Fibroblast of skin of right quadriceps (primary cell): ENCODE measurements at places on chromosomes 12 and 14.

DNA sequence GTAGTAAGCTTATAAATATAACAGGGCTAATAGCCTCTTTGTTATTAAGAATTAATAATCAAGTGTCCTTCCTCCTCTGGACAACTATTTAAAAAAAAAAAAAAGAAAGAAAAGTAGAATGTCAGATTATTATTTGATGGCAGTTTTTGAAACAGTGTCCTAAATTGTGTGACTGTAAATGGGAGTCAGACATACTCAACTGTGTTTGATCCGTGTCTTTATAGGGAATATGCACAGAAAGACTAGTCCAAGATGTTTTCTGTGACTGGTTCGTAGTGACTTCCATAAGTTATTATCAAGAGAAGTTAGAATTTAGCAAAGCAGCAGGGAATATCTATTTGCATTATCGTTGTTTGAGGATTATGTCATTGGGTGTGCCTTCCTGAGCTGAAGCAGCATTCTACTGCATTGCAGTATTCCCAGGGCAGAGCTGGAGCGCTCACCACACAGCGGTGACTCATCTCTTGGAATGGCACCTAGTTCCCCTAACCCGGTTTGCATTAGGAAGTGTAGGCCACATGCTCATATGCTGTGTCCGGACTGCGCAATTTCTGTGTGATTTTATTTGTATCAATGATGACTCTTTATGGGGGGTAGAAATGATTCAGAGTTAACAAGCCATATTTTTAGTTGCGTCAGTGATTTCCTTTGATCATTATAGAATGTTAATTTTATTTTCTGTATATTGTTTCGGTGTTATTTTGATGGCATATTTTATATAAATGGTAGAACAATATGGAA, 7.9 kb downstream of the DYNC1H1 start:
- peak; percentile 100 for DNase-seq

GRCh38 chr12:109817627-109818231, 15.5 kb downstream of the TRPV4 start:
- DNase-seq, result no peak

- no peak for DNase-seq
Measured at GRCh38 chr14:100608586-100609330, 21.5 kb upstream of the BEGAIN start.

DNA sequence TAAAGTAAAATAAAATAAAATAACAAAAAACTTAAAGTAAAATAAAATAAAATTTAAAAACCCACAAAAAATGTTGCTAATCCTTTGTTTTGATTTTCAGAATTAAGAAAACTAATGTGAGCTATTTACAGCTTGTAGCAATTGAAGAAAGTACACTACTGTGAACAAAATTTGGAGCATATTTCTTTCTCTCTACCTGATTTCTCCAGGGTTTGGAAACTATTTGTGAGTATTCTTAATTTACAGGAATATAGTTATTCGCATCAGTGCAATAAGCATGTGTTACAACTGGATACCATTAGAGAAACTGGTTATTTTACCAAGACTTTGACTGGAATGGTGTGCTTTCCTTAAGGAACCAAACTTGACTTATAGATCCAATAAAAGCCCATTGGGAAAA, 86.1 kb upstream of the CNOT2 start:
- no peak for DNase-seq

GRCh38 chr14:80996049-80996901, 40.9 kb downstream of the TSHR start:
- peak; percentile 67 for DNase-seq

DNA sequence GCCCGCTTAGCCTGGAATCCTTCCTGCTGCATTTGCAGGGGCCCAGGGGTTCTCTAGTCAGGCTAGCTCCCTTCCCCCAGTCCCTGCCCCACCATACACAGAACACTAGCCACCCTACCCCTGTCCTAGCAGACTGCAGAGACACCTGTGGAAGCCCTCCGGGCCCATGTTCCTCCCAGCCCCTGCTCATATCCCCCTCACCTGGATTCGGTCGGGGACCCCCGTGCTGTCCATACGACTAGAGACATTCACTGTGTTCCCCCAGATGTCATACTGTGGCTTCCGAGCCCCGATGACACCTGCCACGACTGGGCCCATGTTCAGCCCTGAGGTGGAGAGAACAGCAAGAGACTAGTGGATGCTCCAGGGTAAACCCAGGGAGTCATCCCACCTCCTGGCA, 20.2 kb downstream of the ADCY6 start:
- no peak for DNase-seq

GRCh38 chr14:58826845-58827686, 189.3 kb downstream of the DACT1 start:
- no peak for DNase-seq

DNA sequence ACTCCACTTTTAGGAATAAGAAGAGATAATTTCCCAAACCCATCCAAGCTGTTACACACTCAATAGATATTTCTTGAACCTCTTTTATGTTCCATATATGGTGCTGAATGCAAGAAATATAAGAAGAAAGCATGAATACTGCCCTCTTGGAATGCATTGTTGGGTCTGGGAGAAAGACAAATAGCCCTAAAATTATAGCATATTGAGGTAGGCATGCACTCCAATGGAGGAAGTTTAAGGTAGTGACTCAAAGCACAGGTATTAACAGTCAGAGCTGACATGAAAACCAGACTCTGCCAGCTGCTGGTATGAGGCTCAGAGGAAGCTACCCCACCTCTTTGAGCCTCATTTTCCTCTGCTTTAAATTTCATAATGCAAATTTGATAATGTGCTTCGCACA, 261.3 kb upstream of the NOS1 start:
- peak; percentile 86 for DNase-seq

- no peak for DNase-seq
Measured at GRCh38 chr12:75438059-75438754, 42.3 kb upstream of the GLIPR1 start.

- no peak for DNase-seq
Measured at GRCh38 chr14:98888927-98889835, 382.8 kb downstream of the BCL11B start.

GRCh38 chr12:124928095-124928911, 13.9 kb upstream of the UBC start:
- DNase-seq, result peak; percentile 78

DNA sequence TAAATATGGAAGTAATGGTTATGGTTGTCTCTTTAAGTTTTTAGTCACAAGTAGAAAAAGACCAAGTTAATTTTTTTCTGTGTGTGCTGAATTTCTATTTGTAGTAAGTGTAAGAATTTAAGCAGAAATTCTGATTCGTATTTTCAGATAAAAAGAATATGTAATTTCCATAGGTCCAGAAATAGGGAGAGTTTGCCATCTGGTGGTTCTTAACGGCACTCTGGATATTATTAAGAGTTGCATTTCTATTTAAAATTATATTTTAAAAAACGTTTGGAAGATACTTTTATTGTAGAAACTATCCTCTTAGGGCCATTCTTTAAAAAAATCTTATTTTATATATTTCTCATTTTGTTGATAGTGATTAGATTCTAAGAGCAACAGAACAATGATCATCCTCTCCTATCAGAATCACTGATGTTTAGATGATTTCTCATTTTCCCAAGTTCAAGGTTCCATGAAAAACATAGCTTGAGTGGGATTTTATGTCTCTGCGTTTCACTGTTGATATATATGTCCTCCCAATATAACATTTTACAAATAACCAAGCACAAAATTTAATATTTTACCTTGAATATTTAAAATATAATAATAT, 88.3 kb downstream of the LRRK2 start:
- peak; percentile 5 for DNase-seq

DNA sequence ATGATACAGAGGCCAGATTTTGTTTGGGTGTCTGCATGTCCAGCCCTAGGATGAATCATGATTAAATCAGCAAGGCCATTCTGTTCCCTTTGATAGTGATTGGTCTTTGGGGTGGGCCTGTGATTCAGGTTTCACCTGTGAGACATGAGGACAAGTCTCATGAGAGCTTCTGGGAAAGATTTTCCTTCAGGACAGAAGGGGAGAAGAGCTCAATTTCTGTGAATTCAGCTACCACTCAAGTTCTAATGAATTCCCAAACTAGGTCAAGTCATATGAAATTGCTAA, 73.4 kb downstream of the ZNF664 start:
- DNase-seq, result no peak

GRCh38 chr14:58296726-58297125, 1.6 kb upstream of the ARID4A start:
- no peak for DNase-seq

- DNase-seq, result peak; percentile 88
Measured at GRCh38 chr12:58313091-58313855, 371.9 kb downstream of the ATP23 start.

DNA sequence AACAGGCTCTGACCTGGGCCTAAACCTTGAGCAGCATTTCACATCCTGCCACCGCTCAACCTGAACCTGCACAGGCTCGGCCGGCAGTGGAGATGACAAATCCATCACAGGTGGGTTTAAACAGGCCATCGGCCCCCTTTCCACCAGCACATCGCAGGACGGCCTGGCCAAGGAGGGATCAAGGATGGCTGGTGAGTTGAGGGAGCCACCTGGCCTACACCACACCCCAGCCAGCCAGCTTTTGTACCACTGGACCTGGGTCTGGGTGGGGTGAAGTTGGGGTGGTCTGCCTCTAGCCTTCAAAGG, 14.2 kb downstream of the MMAB start:
- DNase-seq, result no peak

DNA sequence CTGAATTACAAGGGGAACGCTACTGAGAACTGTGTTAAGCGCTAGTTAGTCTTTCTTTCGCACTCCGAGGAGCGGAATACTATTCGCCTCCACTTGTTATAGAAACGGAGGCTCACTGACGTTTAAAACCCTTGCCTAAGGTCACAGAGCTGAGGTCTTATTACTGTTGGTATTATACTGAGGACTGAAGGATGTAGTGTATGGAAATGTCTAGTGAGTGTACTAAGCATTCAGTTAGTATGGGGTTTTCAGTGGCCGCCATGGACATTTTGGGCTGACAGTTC, 826 bp downstream of the ACADS start:
- DNase-seq, result no peak

DNA sequence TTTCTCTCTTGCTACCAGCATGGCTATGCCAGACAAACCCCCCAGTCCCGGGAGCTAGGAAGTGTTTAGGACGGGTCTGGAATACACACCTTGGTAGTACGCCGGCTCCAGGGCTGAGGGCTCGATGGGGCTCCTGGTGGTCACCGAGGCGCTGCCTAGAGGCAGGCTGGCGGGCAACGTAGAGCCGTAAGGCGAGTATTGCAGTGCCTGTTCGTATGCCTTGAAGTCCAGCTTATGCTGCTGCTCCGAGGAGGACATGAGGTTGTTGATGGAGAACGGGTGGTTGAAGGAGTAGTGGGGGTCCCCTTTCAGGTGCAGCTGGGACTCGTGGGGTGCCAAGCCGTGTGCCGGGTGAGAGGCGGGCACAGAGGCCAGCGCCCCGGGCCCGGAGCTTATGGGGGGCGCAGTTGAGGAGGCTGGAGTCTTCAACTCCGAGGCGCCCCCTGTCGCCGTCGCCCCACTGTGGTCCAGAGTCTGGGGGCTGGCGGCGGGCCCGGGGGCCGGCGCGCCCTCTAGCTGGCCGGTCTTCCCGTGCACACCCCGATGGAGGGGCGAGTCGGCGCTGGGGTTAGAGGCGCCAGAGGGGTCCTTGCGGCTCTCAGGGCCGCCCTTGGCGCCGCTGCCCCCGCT, 3.6 kb downstream of the FOXA1 start:
- DNase-seq, result no peak

GRCh38 chr12:89695830-89696229, 12.8 kb downstream of the ATP2B1 start:
- no peak for DNase-seq

- DNase-seq, result no peak
Measured at GRCh38 chr14:92719890-92720323, 28.5 kb downstream of the LGMN start.

- no peak for DNase-seq
Measured at GRCh38 chr14:35435177-35435576, 30.6 kb upstream of the NFKBIA start.

GRCh38 chr14:99265571-99265970, 6.4 kb downstream of the BCL11B start:
- DNase-seq, result no peak

DNA sequence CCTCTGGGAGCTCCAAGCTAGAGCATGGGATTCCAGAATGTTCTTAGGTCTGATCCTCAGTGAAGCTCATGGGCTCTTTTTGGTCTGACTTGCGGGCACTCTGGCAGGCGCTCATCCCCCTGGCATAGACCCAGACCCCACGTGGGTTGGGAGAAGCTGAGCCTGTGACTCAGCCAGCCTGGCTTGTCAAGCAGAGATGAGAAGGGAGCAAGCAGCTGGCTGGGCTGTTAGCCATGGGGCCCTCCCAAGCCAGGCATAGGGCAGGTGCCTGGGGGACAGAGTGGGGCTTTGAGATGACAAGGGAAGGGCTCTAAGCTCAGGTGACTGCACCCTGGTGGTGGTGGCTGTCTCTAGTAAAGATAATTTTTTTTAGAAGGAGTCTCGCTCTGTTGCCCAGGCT, 80.3 kb upstream of the NOS1 start:
- DNase-seq, result peak; percentile 18

DNA sequence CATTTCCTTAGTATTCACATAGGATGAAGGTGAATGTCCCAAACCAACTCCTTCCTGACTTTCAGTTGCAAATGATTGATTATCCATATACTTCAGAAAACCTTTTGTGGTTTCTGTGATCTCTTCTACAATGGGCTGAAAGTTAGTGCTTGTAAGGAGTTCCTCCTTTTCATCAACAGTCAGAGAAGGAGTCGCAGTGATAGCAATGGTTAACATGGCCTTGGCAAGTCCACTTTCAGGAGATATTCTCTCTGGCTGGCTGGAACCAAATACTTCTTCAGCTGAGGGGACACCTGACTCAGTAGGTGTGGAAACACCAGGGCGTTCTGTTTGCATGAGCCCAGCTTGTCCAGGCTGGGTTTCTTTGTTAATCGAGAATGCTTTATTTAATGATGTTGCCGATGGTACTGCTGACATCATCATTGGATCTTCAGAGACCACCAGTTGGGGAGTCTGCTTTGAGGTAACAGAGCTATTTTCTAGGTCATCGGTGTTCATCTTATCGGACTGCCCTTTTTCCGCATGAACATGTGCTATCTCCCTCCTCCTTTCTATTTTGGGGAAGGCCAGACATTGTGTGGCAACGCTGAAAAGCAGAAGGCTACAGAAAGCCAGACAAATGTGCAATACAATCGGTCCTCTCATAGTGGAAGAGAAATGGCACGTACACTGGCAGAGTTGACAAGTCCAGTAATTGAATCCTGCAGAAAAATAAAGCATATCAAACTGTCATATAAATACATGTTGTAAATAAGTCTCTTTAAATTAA, 13.1 kb downstream of the ARMH4 start:
- DNase-seq, result no peak
